ENCODE measurements at places on chromosomes 5 and 9. TPM values are rescaled to one million over a fixed set of nuclear protein-coding genes. Genes with fewer than 3 reads are reported as not detected.

SMIM33 gene
- total RNA-seq = not detected

TRIM23 gene
- 10.8 TPM for total RNA-seq

PIP5KL1 gene
- total RNA-seq = 5.8 TPM

WNT8A gene
- total RNA-seq = not detected

APC gene
- 47.7 TPM for total RNA-seq

S100Z gene
- 0.56 TPM for total RNA-seq

DND1 gene
- 2.6 TPM for total RNA-seq

TTF1 gene
- total RNA-seq = 13.1 TPM

GABRA1 gene
- 1.8 TPM for total RNA-seq

DRD1 gene
- 0.17 TPM for total RNA-seq

PCSK1 gene
- 13.6 TPM for total RNA-seq

GRCh38 chr9:35771534-35771933 is 17.5 kb upstream of the MSMP start:
- no peak for DNase-seq

DNA sequence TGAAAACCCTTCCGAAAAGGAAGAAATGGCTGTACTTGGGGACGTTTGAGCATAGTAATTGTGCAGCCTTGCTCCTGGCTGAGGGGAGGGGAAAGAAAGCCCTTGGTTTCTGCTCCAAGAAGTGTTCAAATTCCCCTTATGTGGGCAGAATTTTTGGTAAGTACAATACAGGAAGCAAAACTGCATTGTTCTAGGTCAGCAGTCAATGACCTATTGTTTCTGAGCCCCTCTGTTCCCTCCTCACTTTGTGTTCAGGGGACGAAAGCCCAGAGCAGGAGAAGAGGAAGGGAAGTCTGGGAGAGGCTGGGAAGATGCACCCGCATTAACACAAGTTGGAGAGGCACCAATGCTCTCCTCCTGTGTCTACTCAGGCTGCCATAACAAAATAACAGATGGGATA is 11.9 kb downstream of the BASP1 start:
- DNase-seq = no peak

GRCh38 chr9:114316605-114317230 is 6.2 kb upstream of the ORM1 start:
- DNase-seq = peak; percentile 29

DNA sequence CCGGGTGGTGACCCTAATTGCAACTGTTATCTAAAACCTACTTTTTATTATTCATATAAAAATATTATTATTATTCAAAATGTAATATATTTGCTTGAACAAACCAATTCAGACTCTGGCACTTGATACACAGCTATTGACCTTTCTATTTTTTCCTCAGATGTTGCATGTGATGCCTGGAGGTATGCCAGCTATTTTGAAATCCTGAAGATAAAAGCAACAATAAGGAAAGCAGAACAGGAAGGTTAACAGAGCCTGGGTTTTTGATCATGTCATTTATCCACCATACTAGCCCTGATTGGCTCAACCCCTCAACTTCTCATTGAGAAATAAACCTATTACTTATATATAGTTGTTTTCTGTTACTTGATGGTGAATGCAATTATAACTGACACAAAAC is 340.9 kb upstream of the KIF2A start:
- DNase-seq = no peak

- DNase-seq = no peak
Measured at GRCh38 chr5:141814064-141814964, 63.9 kb downstream of the PCDH1 start.

DNA sequence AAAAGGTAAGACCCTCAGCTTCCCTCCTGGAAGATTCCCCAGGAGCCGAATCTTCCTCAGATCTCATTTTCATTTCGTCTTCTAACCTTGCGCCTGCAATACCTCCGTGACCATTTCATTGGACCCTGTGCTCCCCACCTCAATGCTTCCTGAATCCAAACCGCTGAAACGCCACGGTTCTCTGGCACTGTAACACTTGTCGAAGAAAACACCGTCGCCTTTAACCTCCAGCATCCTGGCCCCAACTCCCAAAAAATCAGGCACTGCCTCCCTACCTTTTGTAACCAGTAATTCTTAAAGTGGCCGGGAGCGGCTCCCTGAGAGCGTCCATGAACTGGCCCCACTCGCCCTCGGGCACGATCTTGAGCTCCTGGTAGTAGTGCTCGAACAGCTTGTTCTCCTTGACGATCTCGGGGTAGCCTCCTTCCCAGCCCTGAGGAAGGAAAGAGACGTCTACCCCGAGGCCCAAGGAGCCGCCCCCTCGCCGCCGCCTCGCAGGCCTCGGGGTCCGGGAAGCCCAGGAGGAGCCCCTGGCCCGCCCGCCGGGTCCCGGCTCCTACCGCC is 438 bp downstream of the NSUN2 start:
- DNase-seq = peak; percentile 72

- DNase-seq = no peak
Measured at GRCh38 chr5:74352256-74352655, 288.3 kb downstream of the ENC1 start.

GRCh38 chr5:33843579-33843978 is 48.2 kb downstream of the ADAMTS12 start:
- DNase-seq = no peak

DNA sequence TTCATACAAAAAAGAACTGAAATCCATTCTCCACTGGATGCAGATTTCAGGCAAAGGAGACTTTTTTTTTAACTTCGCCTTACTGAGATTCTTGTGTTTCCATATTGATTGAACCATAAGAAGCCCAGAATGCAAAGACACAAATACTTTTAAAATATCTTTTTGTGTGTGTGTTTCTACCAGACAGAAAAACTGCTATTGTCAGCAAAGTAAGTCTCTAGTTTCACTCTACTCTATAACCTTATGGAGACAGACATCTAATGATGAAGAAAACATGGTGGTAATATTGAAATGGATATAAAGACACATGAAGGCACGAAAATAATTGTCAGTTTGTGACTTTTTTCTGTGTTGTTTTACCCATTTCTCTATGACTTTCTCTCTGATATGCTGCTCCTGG is 260.3 kb upstream of the RORB start:
- DNase-seq = no peak

DNA sequence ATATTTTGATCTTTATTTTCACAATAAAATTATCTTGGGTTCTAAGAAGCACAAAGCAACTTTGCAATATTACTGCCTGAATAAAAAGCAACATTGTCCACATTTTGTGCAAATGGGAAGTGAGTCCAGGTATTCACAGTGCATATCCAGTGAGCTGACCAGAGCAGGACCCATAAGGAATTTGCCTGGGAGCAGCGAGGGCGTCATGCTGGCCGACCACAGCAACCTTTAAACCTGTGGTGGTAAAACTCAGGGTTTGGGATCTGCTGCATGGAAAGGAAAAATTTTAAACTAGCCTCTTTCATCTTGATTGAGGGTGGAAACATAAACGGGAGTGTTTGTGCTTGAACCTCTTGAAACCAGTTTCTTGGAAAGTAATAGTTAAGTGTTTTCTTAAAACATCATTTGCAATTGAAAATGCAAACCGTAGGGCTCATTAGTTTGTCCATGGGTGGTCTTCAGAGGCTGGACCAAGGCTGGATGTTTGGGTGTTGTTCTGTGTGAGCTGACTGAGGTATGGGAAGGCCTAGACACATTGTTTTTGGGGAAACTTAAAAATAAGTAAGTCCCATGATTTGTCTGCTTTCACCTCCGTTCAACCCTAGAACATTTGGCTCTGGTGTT is 85.0 kb upstream of the ANKH start:
- DNase-seq = no peak

DNA sequence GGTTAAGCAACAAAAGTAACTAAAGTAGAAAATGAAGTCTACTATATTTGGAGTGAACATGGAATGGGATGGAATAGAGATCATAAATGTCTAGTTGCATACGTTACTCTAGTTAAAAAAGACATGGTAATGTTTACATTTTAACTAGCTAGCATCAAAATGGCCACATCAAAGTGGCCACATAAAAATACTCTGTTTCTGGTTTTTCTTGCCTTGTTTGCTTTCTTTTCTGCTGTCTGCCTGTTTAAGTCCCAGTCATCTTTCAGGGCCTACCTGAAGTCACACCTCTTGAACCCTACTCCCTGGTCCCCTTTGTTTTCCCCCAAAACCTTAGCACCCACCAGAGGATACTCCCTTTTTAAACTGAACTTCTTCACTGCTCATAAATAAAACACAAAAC is 6.4 kb upstream of the KIF2A start:
- DNase-seq = no peak

DNA sequence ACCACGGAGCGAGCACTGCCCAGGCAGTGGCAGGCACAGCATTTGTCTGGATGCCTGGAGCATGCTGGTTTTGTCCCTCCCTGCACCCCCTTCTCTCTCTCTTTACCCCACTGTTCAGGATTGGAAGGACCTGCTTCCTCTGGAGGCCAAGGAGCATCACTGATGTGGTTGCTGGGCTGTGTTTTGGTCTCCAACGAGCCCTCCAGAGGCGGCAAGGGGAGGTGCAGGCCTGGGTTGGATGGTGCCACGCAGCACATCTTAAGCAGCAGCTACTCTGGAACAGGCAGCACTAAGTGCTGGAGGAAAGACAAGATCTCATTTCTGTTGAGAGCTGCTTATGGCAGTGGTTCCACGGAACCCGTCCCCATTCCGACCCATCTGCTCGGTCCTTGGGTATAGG is 139.6 kb downstream of the CMYA5 start:
- DNase-seq = no peak

- DNase-seq = no peak
Measured at GRCh38 chr9:89621676-89622075, 16.9 kb downstream of the GADD45G start.

GRCh38 chr5:59813761-59814536 is 79.6 kb downstream of the PDE4D start:
- DNase-seq = no peak

- no peak for DNase-seq
Measured at GRCh38 chr9:79471580-79472543, 99.9 kb upstream of the TLE4 start.

- no peak for DNase-seq
Measured at GRCh38 chr5:62779010-62779422, 200.4 kb downstream of the LRRC70 start.

DNA sequence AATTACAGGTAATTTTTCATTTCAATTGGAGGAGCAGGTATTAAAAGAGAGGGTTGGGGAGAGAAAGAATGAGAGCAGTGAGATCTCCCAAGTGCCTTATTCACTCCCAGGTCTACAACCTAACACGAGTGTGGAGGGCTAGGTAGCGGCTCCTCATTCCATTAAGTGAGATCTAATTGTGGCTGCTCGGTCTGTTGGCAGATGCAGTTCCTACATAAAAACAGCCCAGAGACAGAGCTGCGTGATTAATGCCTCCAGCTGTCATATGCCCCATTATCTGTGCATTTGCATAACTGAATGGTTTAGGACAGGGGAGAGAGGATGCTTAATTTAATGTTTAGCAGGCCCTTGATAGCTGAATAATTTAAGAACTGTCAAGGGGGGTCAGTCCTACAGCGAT is 100.5 kb downstream of the PSAT1 start:
- DNase-seq = no peak

GRCh38 chr9:16064771-16065170 is 511.9 kb downstream of the CCDC171 start:
- no peak for DNase-seq

GRCh38 chr9:131559421-131560000 is 14.2 kb downstream of the PRRT1B start:
- no peak for DNase-seq

GRCh38 chr5:156121234-156121633 is 205.7 kb upstream of the SGCD start:
- no peak for DNase-seq

- no peak for DNase-seq
Measured at GRCh38 chr5:53073348-53073747, 36.2 kb downstream of the MOCS2 start.

GRCh38 chr9:127838375-127839078 is 15.9 kb downstream of the ENG start:
- DNase-seq = no peak

GRCh38 chr5:74037321-74037720 is 411.3 kb downstream of the ARHGEF28 start:
- no peak for DNase-seq

DNA sequence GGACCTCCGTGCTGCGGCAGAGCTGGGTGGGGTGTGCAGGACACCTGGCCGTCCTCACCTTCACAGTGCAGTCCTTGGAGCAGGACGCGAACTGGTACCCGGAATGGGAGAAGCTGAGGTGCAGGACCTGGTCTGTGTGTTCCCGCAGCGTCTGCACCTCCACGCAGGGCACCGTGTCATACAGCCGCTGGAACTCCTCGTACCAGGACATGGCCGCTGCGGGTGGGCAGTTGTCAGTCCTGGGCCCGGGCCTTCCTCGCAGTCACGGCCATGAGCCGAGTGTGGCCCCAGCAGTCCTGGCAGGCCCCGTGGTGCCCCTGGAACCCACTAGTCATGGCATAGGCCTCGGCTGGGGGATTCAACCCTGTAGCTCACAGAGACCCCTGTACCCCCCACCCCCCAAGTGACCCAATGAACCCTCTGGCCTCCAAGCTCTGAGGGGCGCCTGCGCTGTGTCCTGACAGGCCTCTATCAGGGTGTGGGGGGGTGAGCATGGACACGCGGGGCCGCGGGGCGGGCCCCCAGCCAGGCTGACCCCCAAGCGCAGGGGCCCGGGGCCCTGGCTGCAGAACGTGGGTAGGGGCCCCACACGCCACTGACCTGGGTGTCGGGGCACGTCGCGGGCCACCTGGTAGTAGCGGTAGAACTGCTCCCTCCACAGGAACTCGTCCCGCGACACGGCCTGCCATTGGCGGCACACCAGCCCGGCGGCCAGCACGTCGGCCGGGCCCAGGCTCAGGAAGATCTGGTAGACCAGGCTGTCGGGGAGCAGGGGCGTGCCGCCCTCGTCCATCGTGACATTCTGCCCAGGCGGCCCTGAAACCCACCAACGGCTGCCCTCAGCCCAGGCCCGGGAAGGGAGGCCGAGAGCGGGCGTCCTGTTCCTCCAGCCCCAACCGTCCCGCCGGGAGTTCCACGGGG is 987 bp downstream of the FBXW5 start:
- DNase-seq = no peak

- no peak for DNase-seq
Measured at GRCh38 chr5:39076757-39077728, 2.8 kb upstream of the RICTOR start.
